ENCODE measurements at places on chromosomes 1 and 21.

- DNase-seq = no peak
These were observed 15.8 kb downstream of the PRXL2B start for GRCh38 chr1:2602311-2602835.

- no peak for DNase-seq
These were observed 89.3 kb downstream of the EDEM3 start for GRCh38 chr1:184665360-184665759.

DNA sequence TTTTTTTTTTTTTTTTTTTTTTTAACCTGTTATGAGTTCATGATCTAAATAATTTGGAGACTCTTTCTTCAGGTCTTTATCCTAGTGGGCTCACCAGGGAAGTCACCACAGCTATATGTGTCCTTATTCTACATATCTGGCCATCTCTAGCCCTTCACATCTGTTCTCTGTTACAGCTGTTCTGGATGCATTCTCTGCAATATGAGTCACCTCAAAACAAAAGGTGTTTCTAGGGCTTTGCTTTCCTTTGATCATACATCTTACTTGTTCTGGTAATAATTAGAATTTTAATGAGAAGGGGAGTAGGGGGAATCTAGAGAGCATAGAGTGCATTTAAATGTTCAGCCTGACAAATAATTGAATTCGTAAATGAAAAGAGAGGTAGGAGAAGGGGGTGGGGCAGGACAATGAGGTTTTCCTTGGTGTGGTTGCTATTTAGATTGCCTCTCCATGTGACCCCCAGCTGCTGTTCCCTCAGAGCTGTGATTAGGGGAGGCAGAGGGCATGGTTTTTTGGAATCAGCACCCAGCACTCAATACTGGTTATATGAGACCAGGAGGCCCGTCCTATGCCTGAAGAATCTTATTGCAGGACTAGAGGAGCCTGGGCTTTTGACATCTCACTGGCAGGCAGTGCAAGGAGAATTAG, 8.0 kb downstream of the SYT6 start:
- DNase-seq = no peak

- DNase-seq = no peak
These were observed 52.4 kb downstream of the NEGR1 start for GRCh38 chr1:72229893-72230292.

- no peak for DNase-seq
These were observed 120.8 kb upstream of the GADD45A start for GRCh38 chr1:67564193-67564592.

DNA sequence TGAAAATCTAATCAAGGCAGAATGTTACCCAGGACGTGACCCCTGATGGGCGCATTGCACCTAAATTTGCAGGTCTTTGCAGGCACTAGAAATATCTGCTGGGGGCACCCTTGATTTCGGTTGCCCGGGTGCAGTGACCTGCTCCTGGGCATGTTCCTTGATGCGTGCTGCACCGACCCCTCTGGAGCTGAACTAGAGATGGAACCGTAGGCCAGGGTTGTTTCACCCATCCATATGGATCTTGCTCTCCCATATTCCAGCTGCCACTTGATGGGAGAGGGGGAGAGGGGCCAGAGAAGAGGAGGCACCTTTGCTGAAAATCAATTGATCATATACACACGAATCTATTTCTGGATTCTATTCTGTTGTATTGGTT, 8.4 kb upstream of the COL18A1 start:
- no peak for DNase-seq

DNA sequence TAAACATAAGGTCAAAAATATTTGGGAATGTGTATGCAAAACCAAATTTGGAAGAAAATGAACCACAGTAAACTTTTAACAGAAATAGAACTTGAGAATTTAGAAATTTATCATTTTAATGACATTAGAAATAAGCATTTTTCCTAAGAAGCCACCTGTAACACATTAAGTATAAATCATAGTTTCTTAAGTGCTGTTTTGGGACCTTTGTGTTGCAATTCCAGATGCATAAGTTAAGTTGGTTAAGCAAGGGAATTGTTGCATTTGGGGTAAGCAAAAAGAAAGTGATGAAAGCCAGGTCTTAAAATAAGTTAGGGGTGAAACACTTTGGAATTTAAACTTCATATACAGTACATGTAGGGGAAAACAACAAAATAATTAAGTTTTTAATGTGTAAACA, 49.8 kb downstream of the CDKN2C start:
- DNase-seq = no peak

DNA sequence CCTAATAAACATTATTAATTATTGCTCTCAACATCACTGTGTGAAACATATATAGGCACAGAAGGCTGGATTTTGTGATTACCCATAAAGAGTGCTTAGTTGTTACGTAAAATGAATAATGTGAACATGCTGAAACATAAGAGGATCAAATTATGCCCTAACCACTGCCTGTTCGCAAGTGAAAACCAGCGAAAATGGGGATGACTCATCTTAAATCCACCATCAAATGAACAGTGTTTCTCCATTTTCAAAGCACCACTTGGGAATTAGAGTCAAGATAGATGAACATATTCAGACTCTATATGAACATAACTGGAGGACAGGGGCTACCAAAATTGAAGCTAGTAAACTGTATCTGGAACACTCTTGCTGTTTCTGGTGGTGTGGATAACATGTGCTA, 386.2 kb downstream of the HHIPL2 start:
- no peak for DNase-seq

DNA sequence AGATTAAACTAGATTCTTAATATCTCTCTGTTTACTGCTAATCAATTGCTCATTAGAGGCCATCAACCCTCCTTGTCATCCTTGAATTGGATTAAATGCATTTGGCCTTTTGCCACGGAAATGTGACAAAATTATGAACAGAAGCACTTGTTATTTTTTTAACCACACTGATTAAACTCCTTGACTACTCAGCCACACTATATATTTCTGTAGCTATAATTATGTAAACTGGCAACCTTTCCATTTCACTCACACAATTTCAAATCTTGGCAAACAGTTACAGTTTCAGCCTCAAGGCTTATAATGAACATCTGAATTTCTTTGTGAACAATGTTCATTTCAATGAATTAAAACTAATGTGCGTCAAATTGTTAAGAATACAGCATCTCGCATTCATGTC, 10.1 kb downstream of the ADAMTS5 start:
- DNase-seq = no peak

DNA sequence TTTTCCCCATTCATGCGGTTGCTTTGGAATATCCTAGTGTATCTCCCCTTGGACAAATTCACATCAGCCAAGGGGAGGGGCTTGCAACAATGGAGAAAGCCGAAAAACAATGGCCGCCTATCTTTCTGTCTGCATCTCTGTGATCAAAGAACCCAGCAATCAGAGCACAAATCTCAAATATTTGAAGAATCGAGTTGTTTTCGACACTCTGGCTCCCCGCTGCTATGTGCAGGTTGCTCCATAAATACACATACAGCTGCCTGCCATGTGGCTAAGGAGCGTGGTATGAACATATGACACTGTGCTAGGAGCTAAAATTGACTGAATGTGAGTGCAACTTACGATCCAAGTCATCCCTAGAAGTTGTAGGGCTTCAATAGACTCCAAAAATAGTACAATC, 8.5 kb downstream of the CFHR4 start:
- DNase-seq = no peak

DNA sequence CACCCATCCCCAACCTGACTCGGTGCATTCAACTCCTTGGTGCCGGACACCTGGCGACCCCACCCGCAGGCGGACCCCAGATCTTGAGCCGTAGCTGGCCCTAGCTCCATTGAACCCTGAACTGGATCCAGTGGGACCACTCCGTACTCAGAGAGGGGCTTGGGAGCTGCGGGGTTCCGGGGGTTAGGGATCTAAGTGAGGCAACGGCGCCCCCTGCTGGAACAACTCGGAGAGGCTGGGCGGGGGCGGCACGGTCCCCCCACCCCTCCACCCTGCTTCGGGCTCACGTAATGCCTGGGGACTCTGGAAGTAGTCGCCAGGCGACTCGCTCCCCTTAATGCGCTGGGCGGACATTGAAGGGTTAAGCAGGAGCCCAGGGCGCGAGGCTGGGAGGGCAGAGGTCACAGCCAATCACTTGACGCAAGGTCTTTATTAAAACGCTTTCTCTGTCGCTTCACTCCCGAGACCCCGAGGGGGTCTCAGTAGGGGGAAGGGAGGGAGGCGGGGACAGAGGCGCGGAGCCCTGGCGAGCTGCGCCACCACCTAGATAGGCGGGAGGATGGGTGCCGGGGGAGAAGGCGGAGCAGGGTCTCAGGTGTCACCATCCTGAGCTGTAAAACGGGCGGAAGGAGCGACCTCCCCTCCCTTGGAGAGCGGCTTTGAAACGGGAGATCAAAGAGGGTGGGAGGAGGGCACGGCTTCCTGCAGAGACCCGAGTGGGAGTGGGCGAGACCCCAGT, 704 bp upstream of the CRABP2 start:
- DNase-seq = no peak

DNA sequence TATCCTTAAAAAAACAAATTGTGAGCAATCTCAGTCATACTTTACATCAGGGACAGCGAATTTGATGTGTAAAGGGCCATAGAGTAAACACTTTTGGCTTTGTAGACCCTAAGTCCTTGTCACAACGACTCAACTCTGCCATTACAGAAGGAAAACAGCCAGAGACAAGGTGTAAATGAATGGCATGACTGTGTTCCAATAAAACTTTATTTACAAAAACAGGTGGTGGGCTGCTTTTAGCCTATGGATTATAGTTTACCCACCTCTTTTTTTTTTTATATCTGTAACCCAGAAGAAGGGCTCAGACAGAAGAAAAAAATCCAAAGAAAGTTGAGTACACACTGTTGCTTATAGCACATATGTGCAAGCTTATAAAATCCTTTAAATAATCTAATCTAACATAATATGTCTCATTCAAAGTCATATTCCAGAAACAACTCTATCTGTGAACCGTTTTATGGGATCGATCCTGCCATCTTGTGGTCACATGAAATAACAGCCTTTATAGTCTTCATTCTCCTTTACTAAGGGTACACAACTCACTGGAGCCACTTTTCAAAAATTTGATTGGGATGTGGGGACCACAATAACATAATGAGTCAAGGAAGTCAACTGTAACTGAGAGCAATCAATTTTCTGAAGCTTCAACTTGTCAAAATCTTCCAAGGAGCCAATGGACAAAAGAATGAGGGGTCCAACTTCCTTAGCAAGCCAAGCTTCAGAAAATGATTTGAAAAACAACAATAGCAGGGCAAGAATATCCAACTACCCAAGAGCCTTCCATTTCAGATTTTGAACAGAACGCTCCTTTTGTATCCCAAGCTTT, 142.2 kb upstream of the KRTAP19-8 start:
- no peak for DNase-seq

GRCh38 chr1:86938855-86939254, 24.4 kb downstream of the HS2ST1 start:
- no peak for DNase-seq

DNA sequence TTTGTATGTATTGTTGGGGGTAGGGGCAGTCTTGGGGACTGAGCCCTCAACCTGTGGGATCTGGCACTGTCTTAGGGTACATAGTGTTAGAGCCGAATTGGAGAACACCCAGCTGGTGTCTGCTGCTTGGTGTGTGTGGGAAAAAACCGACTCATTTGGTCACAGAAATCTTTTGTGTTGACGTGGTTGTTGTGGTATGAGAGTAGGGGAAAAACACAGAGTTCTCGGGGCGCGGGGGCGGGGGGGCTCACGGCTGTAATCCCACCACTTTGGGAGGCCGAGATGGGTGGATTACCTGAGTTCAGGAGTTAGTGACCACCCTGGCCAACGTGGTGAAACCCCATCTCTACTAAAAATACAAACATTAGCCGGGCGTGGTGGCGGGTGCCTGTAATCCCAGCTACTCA, 15.3 kb upstream of the SRSF10 start:
- no peak for DNase-seq

DNA sequence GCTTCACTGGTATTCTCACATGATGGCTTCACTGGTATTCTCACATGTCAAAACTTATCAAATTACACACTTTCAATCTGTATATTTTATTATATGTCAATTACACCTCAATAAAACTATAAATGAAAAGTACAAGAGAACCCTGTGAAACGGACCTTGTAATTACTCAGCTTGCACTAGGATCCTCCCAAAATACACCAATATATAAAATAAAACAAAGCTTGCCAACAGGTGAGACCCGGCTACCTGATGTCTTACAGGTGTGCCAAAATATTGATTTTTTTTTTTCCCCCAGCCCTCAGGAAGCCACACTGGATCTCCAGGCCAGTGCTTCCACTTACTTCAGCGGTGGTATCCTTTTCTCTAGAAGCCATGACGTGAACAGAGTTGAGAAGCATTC, 22.9 kb downstream of the PIK3C2B start:
- no peak for DNase-seq

DNA sequence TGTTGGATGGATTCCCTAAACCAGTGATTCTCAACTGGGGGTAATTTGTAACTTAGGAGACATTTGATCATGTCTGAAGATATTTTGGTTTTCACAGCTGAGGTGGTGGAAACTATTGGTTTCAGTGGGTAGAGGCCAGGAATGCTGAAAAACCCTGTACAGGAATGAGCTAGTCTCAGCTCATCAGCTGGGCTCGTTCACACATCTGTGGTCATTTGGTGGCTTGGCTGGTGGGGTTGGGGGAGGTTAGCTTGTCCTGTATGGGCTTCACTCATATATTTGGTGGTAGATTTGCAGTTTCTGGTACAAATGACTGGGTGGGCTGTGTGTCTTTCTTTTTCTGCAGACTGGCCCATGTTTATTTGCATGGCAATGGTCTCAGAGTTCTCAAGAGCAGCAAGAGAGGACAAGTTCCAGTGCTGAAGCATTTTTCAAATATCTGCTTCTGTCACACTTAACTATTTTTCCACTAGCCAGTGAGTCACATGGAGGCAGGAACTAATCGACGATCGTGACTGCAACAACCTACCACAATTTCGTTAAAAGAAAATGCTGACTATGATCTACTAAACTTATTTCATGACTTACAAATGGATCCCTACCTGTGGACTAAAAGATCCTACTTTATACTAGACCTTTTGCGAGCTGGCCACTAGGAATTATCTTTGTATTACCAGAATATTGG, 321.7 kb upstream of the PLXNA2 start:
- no peak for DNase-seq

DNA sequence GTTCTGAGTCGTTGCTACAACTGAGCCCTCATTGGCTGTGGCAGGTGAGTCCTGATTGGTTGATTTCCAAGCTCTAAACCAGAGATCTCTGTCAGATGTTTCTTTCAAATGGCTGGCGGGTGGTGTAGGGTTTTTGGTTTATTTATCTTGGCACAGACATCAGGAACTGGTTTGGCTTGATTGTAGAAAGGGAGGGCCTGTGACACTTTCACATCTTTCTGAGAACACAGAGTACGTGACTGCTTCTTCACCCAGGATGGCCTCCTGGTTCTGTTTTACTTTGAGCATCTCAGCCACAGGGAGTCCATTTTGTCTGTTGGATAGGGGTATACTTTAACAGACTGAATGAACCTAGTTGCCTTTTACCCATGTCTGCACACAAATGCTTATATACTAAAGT, 89.4 kb upstream of the GPR52 start:
- no peak for DNase-seq
